Stimulated activated CD4-positive, alpha-beta T cell treated with anti-CD3 and anti-CD28 coated beads, Interleukin-2, amount 100 ng/mL, for 48 hours (primary cell): ENCODE measurements at places on chromosomes 2 and 18.

DNA sequence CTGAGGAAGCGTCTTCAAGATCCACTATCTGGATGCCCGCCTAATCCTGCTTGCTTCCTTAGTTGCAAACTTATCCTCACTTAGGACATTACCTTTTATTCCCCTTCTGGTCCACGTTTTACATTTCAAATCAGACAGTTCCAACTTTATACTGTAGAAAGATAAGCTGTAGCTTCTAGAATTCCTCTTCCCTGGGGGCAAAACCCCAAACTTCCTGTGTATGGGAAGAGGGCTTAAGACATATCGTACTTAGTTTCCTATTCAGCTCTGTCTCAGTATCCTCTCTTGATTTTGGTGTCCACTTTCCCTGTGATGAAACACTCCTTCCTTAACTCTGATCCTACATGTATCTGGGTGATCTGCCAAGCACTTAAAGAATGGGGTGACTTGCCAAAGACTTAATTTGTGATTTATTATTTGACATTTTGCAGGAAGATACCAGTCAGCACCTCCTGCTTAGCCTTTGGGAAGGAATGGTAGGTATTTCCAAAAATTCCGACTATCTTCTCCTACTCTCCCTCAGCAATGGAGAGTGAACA lies 245.2 kb downstream of the CDCA7 start:
- no peak for DNase-seq

DNA sequence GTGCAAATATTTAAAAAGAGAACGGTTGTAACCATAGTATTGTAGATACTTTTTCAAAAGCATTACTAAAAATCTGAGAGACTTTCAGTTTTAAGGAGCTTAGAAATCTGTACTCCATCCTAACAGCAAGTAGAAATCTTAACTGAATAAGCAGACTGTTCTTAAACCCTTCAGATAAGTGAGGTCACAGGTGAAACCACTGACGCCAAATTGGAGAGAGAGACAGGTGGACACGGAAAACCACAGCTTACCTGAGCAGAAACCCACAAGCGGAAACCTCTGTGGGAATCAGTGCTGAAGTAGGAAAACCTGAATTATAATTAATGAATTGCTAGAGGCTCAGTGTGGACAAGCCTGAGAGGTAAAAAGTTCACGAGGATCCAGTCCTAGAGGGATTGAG lies 959.4 kb upstream of the CELF4 start:
- DNase-seq, result no peak

- DNase-seq, result no peak
These were observed 99.9 kb upstream of the SLC38A11 start for GRCh38 chr2:165055082-165055851.

DNA sequence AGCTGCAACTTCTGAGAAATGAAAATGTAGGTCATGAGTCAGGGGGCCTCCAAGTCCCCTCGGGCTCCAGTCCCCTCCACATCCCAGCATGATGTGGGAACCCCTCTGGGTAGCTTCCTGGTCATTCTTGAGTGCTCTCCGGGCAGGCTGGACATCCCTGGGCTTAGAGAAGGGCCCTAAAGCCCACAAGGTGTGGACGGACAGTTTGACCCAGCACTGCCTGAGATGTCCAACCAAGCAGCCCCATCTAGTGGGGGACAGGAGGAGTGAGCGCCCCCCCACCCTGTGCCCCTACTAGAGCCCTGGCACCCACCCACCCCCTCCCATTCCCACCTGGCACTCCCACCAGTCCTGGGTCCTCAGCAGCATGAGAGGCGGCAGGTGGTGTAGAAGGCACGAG lies 46.0 kb downstream of the CYP27C1 start:
- DNase-seq, result no peak

DNA sequence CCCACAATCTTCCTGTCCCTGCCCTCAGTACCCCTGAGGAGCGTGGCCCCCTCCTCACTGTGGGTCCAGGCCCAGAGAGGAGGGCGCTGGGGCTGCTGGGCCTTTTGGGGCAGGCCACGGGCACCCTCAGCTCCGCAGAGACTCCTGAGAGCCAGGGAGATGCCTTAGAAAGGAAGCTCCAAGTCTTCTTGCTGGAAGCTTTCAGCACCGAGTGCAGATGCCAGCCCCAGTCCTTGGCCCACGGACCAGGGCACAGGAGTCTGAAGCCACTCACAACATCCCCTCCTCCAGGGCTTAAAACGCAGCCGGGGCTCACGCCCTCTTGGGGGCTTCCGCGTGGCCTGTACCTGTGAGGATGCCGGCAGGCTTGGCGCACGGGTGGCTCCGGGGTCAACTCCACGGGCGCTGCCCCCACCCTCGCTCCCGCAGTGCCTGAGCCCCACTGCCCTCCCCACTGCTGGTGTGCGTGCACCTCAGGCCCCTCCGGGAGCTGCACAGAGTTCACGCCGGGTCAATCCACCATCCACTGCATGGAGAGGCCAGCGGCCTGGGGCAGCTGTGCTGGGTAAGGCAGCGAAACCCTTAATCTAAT lies 72.1 kb upstream of the CTDP1 start:
- DNase-seq, result no peak

DNA sequence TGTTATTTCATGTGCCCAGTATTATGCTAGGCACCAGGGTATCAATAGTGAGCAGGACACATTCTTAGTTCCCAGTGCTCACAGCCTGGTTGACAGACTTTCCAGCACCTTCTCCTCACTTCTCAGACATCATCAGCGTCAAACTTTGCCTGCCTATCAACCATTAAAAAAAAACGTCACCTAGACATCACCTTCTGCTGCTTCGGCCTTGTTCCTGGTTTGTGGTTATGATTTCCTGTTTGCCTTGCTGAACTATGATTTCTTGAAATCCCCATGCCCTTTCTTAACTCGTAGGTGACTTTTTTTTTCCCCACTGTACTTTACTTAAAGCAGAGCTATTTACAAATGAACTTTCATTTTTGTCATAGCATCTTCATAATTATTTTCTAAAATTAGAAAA lies 60.4 kb upstream of the NABP1 start:
- DNase-seq, result no peak

GRCh38 chr2:226796012-226796839 lies 3.4 kb downstream of the IRS1 start:
- no peak for DNase-seq

DNA sequence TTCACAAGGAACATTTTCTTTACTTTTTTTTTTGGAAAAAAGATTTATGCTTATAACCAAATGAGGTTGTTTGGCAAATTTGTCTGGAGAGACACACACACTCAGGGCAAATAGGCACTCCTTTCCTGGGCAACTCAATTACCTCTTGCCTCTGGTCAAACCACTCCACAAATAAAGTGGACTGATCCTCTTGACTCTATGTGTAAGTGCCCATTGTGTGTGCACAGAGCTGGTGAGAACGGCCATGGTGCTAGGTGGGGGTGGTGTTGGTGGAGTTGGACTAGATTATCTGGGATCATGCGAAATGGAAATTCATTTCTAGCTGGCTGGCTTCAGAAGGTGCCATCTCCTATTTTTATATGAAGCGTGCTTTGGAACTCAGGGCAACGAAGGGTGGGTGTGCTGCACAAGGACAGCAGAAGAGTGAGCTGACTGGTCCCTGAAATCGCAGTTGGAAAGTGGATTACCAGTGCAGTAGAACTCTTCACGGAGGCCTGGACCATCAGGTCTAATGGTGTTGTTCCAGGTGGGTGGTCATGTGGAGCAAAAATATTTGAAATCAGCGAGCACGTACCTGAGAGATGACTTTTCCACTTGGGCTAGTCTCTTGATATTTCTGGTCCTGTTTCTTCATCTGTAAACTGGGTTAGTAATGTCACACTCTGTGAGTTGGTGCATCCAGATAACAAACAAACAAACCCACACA lies 149.9 kb downstream of the RPIA start:
- no peak for DNase-seq

DNA sequence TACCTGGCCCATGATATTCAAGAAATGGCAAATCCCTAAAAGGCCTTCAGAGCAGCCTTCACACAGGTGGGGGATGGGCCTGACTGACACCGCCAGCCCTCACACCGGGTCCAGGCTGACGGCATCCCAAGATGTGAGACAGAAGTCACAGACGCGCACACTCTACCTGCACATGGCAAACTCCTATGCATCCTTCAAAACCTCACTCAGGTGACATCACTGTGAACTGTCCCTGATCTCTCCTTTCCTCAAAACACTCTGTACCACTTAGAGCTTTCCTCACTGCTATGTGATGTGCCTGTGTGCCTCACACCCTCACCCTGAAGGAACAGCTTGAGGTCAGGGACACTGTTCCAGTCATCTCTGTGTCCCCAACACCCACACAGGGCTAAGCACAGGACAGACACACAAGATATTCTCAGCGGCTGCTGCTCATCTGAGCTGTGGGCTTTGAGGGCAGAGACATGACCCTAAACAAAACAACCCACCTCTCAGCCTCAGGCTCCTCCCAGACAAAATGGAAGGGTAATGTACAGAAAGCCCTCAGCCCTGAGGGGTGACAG lies 27.5 kb downstream of the BIN1 start:
- DNase-seq, result peak; percentile 10

GRCh38 chr18:76263046-76264005 lies 231.7 kb downstream of the ZNF516 start:
- DNase-seq, result no peak

GRCh38 chr2:8406271-8406670 lies 275.6 kb upstream of the ID2 start:
- no peak for DNase-seq

- no peak for DNase-seq
These were observed 30.5 kb downstream of the LAMA3 start for GRCh38 chr18:23719634-23720201.

DNA sequence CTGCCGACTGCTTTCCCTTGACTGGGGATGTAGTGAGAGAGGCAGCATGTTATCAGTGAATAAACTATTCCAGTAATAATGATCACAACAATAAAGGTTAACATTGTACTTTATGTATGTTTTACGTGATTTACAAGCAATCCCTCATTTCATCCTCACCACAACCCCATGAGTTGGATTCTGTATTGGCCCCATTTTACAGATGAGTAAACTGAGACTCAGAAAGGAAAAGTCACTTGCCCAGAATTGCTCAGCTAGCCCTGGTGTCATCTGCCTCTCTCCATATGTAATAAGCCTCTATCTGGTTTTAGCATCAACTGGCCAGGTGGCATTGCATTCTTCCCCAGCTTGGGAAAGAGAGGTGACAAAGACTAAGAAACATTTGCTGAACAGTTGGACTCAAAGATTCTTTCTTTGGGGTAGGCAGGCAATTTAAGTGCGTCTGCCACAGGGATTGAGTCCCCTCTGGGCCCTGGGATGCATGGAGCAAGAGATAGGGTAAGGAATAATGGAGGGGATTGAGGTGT lies 2.2 kb downstream of the CXCR2 start:
- no peak for DNase-seq

GRCh38 chr2:56626927-56627326 lies 443.1 kb downstream of the CCDC85A start:
- no peak for DNase-seq

DNA sequence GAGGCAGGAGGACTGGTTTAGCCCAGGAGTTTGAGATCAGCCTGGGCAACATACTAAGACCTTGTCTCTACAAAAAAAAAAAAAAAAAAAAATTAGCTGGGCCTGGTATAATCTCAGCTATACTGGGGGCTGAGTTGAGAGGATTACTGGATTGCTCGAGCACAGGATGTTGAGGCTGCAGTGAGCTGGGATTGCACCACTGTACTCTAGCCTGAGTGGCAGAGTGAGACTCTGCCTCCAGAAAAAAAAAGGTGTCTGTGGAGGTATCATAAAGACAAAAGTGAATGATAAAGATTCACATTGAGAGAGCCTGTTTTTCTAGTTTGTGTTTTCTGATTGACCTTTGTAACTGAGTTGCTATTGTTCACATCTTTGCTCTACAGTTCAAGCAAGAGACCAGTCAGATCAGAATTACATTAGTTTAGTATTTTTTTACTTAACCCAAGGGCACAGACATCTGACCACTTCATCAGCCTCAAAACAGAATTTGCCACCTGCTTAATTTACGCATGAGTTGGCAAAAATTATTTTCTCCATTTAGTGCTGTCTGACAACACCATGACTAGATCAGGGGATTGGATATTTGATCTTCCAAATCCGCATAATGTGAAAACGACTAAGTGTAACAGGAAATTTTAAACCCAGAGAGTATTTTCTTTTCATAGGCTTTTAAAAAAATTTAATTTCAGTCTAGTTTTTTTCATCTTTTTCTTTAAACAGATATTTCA lies 271.0 kb downstream of the TGIF1 start:
- no peak for DNase-seq

DNA sequence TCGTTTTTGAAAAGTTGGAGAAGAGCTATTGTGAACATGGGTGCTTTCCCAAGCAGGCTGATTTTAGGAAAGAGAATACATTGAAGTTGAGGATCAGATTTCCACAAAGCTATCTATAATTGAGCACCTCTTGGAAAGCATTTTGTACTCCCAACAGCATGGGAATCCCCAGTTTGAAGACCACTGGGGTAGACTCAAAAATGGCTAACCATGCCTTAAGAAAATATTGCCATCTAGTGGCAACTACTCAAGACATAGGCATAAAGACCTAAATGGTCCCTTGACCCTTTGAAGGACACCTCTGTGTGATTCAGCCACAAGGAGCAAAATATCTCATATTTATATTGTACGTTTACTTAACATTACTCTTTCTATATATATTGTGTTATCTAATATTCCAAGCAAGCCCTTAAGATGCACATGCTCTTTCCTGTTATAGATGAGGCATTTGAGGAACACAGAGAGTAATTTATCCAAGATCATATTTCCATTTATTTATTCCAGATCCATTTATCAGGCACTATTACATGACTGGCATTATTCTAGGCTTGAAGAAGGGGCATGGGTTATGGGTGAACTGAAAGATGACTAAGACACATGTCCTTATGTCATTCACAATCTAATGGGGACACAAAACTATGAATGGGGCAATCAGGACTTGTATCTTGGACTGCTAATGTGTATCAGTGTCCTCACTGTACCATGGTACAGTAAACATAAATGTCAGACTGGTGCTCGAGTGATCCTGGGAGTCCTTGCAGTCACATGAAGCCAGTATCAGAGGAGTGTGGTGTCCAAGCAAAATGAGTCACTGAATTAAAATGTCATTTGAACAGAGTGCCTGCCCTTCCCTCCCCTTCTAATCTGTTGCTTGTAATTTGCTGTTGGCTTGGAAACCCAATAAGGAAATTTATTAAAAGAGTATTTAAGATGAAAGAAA lies 121.0 kb upstream of the XPO1 start:
- no peak for DNase-seq

DNA sequence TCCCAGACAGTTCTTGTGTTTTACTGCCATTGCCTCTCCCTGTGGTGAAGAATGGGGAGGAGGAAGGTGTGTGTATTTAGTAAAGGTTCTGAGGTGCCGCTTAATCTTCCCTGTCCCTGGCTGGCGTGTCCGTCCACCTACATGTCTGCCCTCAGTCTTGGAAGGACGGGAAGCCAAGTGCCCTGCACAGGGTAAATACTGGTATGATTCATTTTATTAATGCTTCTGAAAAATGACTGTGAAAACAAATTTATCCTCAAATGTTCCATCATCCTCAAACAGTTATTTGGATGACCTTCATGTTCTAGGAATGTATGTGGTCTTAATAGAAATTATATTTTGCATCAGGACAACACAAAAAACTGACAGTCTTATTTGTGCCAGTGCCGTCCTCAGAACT lies 6.6 kb downstream of the EPAS1 start:
- DNase-seq, result no peak

- peak; percentile 4 for DNase-seq
These were observed 49.6 kb upstream of the SLC5A7 start for GRCh38 chr2:107936433-107937359.

GRCh38 chr2:46539327-46540276 lies 60.2 kb downstream of the TMEM247 start:
- DNase-seq, result no peak

- DNase-seq, result no peak
These were observed 202.6 kb upstream of the ID2 start for GRCh38 chr2:8479298-8479697.
